ENCODE measurements at places on chromosomes 3 and 15.

GRCh38 chr3:13072239-13072599, 1.0 kb downstream of the IQSEC1 start:
- peak; percentile 46 for DNase-seq

- no peak for DNase-seq
Observed at GRCh38 chr15:42954291-42954690, 33.7 kb upstream of the TTBK2 start.

DNA sequence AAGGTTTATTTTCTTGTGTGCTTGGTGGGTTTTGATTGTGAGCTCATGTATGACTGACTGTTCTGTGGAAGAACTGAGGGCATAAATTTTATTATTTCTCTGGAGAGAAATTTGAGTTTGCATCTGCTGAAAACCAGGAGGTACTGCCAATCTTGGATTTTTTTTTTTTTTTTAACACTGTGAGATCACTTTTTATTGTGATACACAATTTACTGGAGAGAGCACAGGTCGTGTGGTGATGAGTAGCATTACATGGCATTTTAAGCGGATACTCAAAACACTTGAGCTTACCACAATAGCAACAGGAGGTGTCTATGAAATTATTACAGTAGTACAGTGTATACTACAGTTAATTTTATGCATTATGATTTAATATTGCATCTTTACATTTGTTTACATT, 237.4 kb downstream of the MFSD1 start:
- DNase-seq = no peak

DNA sequence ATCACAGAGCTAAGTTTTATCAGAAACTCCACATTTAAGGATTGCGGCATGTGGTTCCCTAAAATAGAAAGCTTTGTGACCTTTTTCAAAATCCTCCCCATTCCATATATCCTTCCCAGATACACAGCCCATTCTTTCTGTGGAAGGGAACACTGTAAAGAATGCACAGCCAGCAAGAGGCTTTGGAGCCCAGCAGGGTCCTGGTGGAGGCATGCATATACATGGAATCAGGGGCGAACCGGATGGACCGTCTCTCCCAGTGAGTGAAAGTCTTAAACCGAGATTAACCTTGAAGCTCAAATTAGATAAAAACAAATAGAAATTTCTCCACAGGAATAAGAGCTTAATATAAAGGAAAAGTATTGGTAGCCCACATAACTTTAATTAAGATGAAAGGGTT, 436.2 kb upstream of the MDFIC2 start:
- no peak for DNase-seq

DNA sequence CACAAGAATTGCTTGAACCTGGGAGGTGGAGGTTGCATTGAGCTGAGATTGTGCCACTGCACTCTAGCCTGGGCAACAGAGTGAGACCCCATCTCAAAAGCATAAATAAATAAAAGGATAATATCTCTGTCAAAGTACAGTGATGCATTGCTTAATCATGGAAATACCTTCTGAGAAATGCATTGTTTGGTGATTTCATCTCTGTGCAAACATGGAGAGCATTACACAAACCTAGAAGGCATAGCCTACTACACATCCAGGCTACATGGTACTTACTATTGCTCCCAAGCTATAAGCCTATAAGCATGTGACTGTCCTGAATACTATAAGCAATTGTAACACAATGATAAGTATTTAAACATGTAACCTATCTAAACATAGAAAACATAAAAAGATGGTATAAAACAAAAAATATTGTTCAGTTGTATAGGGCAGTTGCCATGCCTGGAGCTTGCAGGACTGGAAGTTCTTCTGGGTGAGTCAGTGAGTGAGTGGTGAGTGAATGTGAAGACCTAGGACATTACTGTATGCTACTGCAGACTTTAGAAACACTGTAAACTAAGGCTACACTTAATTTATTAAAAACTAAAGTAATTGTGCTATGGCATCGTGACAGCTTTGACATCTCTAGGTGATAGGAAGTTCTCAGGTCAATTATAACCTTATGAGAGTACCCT, 93.6 kb upstream of the SNRPN start:
- DNase-seq = no peak

GRCh38 chr3:123337948-123338619, 110.8 kb downstream of the ADCY5 start:
- peak; percentile 87 for DNase-seq

DNA sequence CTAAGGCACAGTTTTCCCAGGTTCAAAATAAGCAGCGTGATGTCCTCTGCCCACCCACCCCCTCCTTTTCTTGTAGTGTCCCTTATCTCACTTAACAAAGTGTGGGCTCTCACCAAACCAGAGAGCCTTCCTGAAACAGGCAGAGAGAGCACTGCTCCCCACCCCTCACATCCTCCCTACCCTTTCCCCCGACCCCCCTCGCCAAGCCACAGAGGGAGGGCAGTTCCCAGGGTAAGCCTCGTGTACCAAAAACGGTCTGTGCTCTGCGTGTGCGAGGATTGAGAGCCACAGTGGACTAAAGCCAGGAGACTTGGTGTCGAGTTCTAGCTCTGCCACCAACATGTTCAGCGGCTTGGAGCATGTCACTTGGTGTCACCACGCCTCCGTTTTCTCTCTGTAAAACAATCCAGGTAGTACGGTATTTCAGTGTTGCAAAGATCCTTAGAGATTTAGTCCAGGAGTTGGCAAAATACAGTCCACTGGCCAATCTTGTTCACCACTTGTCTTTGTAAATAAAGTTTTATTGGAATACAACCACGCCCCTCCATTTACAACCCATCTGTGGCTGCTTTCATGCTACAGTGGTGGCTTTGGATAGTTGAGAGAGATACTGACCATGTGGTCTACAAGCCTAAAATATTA, 249.9 kb downstream of the OPA1 start:
- no peak for DNase-seq

GRCh38 chr3:20700714-20701113, 514.7 kb upstream of the SGO1 start:
- DNase-seq = peak; percentile 64

GRCh38 chr3:3280396-3280795, 100.9 kb upstream of the CRBN start:
- DNase-seq = no peak

DNA sequence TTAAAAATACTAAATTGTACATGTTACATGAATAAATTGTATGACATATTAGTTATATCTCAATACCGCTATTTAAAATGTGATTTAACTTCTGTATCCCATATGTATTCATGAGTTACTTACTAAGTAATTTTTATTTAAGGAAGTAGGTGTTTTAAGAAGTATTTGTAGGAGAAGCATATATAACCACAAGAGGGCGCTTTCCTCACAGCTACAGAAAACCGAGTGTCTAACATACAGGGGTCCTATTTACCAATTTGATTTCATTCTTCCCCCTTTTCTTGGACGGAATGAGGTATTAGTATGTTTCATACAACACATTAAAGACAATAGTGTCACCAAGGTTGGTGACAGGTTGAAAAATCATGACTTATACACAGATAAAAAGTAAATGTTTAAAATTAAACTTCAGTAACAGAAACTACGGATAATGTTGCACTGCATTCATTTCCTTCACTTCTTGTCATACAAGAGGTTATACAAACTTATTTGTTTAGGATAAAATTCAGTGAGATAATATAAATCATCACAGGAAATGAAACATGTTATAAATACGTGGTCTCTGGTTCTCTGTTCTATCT, 253.6 kb downstream of the MAGI1 start:
- DNase-seq = peak; percentile 38

GRCh38 chr3:54863366-54863765, 64.5 kb downstream of the LRTM1 start:
- DNase-seq = no peak

DNA sequence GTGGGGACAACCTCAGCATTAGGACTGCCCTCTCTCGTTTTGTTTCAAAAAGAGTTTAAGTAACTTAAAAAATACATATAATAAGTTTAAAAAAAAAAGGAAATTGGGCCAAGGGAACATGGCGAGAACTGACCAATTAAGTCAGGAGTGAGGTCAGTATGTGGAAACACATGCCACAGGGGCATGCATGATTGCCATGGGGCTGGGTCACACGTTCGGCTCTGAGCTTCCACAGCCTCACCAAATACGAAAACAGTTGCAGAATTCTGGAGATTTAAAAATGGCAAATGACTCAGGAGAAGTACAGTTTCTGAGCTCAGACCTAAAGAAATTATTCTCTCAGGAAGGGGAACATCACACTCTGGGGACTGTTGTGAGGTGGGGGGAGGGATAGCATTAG, 24.1 kb downstream of the PDE8A start:
- no peak for DNase-seq

DNA sequence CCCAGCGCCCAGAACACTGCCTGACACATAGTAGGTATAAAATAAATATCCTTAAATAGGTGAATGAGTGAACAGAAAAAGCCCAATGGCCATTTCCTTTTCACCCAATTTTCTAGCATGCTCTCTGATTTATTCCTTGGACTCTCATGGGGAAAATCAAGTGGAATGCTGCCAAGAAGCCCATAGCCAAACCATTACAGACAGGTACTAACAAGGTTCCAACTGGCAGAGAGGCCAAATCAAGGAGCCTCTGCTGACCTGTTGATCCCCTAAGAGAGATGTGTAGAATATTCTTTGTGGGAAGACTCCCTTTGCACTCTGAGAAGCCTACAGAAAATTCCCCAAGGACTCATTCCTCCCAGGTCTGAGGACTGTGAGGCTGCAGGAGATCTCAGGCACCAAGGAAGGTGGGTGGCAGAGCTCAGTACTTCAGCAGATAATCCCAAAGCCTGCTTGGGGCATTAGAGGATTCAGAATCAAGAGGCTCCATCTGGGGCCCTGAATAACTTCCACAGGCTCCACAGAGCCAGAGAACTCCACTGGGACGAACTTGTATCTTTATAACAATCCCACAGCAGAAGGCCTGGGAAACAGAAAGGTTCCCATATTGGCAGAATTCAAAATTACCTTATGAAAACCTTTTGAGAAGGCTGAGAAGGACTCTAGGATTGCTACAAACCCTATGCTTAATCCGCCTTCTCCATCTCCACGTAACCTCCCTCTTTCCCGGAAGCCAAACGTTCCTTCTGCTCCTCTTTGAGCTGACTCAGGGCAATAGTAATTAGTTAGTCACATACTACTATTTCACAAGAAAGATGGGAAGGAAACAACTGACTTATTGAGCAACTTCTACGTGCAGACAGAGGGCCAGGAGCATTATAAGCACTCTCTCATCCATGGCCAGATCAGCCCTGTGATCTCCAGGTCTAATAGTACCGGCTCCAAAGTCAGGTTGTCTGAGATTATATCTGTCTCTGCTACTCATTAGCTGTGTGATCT, 34.5 kb downstream of the PRICKLE2 start:
- no peak for DNase-seq

DNA sequence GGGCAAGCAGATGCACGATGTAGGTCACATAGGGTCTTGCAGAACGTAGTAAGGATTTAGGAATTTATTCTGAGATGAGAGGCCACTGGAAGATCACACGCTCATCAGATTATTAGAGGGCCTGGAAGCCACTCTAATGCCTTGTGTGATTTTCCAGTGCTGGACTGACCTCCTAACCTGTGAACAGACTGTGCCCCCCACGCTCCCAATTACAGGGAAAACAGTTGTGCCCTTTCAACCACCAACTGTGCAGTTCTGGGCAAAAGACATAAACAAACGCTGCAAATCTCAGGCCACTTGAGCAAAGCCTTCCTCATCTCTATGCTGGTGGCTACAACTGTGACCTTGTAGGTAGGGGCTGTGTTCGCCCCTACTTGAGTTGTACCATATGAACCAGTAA, 48.2 kb upstream of the BOC start:
- DNase-seq = no peak

DNA sequence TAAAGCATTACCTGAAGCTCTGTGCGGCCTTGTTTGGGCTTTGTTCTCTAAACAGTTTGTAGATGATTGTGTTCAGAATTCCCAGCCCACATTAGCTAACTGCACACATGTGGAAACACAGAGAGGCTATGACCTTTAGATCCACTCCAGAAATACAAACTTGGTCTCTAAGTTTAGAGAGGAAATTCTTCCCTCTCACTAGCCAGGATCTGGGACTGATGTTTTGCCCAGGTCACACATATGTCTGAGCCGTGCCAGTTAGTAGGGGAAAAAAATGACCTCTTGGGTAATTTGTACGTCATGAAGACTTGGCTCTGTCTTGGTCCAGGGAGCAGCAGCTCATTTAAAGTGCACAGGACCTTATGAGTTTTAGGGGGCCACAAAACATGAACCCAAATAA, 223.1 kb downstream of the RBMS3 start:
- no peak for DNase-seq

DNA sequence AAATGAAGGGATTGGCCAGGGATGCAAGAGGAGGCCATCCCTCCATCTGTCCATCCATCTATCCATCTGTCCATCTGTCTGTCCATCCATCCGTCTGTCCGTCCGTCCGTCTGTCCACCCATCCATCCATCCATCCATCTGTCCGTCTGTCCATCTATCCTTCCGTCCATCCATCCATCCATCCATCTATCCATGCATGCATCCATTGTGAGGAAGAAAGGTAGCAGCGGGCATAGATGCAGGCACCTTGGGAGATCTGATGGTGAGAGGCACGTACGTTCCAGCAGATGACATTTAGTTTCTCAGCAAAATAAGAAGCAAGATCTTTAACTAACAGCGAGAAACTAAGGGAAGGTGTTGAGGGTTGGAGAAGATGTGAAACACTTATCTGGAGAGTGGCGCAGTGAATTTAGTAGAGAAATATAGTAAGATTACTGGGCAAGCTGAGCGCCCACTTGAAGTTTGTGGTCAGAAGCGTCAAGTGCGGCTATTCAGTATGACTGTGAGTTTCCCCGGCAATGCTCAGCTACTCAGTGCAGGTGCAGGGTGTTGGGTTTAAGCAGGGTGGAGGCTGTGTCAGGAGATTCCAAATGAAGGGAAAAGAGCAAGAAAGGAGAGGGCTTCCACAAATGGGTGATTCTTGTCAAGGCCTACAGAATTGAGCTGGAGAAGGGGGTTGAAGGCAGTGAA, 22.4 kb upstream of the SRP14 start:
- no peak for DNase-seq

DNA sequence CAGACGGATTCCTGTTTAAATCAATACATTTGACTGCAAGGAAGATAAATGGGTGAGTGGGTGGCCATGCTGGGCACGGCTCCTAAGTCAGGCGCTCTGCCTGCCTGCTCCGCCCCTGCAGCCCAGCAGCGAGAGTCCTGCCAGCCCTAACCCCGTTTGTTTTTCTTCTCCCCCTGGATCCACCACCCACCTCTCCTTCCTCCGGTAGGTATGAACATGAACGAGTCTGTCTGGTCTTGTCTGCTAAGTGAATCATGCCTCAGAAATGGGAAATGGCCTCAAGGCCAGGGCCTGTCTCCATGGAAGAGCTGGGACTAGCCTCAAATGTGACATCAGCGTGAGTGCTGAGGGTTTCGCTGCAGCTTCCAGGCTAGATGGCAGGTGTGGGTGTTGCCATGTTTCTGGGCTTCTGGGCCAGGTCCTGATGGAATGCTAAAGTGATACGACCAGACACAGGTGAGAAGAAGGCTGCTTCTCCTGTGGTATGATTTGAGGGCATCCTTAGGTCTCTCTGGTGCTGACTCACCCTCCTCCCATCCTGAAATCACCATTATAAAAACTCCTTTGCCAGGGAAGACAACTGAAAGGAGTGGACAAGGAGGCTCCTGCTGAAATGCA, 5.6 kb upstream of the FEM1B start:
- DNase-seq = no peak

- DNase-seq = no peak
Observed at GRCh38 chr15:89211678-89212170, 9.7 kb downstream of the RLBP1 start.
